Activated CD4-positive, alpha-beta memory T cell treated with anti-CD3 and anti-CD28 coated beads, Interleukin-2, amount 10 ng/mL, durations not matched to agents 7 days and 5 days (primary cell): ENCODE measurements at places on chromosomes 2 and 18.

- DNase-seq, result no peak
These were observed 66.2 kb downstream of the HS1BP3 start for GRCh38 chr2:20584399-20585358.

- DNase-seq, result no peak
These were observed 28.0 kb downstream of the KCNK3 start for GRCh38 chr2:26720322-26721114.

DNA sequence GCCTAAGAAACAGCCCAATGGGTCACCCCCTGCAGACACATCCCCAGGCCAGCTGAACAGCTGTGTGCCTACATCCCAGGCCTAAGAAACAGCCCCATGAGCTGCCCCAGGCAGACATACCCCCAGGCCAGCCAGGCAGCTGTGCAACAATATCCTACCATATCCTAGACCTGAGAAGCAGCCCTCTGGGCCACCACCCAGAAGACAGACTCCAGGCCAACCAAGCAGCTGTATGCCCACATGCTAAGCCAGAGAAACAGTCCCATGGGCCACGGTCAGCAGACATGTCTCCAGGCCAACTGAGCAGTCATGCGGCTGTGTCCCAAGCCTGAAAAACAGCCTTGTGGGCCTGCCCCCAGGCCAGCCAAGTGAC lies 205.5 kb downstream of the ATAD2B start:
- no peak for DNase-seq

DNA sequence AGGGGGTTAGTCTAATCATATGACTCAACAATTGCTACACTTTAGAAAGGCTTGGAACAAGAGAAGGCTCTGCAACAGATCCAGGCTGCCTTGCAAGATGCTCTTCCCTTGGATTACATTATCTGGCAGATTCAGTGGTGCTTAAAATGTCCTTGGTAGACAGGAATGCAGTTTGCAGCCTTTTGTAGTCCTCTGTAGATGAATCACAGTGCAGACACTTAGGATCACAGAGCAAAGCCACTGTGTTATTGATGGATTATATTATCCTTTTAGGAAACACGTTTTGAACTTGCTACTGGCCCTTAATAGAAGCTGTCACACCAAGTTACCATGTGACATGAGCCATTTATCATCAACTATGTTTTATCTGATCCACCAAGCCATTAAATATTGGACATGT lies 152.2 kb downstream of the CBLN2 start:
- DNase-seq, result no peak

GRCh38 chr18:58128381-58129374 lies 84.7 kb downstream of the NEDD4L start:
- DNase-seq, result no peak

DNA sequence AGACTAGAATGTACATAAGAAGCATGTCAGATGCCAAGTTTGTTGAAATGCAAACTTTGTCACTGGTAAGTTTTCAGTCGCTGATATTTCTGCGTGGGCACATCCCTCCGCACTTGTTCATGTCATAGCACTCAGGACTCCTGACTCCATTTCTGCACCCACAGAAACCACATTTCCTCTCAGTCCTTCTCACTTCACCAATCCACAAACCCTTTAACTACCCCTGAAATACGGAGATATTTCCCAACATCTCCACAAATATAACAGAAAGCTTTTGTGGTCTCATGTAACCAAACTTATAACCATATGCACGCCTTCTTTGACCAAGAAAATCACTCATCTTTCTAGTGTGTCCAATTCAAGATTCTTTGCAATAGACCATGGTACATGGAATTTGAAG lies 276.9 kb upstream of the ERBB4 start:
- DNase-seq, result no peak

DNA sequence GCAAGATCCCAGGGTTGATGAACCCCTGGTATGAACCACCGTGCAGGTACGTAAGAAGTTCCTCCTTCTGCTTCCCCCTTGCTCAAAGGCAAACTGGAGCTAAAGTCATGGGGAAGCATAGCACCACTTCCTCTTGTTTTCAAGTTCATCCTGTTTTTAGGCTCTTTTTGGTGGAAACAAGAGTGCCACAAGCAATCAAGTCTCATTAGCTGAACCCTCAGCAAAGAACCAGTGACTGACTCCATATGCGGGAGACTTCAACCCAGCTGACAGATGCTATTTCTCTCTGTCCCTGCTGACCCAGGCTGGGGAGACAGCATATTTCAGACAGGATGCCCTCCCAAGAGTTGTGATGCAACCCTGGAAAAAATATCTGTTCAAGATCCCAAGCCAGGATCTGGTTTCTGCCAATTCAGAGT lies 47.7 kb downstream of the BCL2 start:
- no peak for DNase-seq

GRCh38 chr2:2848621-2849333 lies 517.7 kb upstream of the MYT1L start:
- no peak for DNase-seq

DNA sequence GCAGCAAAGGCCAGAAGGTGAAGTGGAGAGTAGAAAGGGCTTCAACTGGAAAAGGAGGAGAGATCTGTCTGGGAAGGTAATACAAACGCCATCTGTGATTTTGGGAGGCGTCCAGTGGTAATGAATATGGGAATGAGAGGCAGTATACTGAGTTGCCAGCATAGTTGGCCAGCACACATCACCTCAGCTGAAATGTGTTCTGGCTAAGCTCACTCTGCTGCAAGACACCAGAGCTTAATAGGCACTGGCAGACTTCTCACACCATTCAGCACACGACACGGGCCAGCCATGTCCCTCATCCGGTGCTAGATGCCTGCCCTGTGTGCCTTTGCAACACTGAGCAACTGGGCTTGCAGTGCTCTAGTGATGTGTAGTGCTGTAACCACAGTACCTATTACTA lies 277.1 kb downstream of the PIEZO2 start:
- DNase-seq, result no peak

DNA sequence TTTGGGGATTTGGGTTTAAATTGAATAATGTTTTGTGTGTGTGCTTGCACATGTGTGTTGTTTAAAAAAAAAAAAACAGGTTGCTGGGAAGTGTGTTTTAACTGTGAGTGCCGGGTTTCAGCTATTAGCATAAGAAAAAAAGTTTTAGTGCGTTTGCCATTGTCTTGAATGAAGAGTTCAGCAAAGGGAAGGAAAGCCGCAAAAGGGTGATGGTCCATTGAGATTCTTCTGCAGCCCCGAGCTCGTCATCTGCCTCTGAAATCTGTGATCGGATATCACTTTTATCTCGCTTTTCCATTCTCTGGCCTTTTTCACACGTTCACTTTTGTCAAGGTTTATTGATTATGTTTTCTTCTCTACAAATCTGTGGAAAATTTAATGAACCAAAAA lies 4.7 kb downstream of the GLI2 start:
- no peak for DNase-seq

DNA sequence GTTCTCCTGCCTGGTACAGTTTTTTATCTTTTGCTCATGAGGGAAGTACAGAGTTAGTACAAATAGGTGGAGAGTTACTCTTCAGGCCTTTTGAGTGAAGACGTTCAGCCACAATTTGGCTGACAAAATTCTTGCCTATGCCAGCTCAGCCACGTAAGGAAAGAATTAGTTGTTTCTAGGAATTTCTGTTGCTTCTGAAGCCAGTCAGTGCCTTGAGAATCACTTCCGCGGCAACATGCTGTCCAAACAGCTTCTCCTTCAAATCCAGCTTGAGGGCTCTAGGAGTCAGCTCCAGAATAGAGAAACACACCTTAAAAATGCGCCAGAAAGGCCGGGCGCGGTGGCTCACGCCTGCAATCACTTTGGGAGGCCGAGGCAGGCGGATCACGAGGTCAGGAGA lies 27.5 kb downstream of the M1AP start:
- no peak for DNase-seq

DNA sequence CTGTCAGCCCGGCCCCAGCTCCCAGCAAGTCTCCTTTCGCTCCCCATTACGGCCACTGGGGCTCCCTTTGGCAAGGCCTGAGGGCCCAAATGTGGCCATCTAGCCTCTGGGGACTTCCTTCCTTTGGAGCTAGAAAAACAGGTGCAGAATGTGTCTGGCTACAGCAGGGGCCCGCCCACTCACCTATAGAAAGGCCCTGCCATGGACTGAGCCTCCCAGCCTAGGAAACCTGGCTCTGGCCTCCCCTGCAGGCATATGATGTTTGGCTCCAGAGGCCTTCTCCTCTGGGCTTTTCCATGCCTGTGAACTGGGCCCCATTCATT lies 55.3 kb upstream of the ALPP start:
- no peak for DNase-seq

DNA sequence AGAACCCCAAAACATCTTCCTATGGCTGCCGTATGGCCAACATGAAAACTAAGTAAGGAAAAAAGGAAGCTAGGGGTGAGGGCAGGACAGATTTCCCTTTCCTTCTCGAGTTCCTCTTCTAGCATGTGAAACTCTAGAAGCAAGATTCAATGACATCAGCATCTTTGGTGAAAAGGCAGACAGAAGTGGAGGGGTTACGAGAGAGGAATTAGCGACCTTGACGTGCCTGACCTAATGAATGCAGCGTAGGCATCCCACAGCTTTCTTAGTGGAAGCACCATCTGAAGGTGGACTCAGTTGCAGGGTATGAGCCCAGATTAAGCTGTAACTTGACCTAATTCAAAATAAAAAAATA lies 47.9 kb upstream of the PELI1 start:
- no peak for DNase-seq
